ENCODE measurements at places on chromosomes 7 and 10. TPM values are rescaled to one million over a fixed set of nuclear protein-coding genes. Genes with fewer than 3 reads are reported as not detected.
A peak's percentile ranks its signal among the peaks of the same experiment; 100 is the strongest.

DNA sequence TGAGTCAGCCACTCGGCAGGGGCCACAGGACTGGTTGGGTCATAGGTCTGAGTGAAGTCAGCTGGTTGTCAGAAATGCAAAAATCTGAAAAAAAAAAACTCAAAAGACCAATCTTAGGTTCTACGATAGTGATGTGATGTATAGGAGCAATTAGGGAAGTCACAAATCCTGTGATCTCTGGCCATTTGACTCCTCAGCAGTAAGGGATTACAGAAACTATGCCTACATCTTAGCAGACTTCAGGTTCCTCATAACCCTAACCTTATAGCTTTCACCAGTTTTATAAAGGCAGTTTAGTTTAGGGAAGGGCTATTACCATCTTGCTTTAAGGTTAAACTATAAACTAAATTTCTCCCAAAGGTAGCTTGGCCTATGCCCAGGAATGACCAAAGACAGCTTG, 163.1 kb upstream of the HGF start:
- no peak for DNase-seq

DNA sequence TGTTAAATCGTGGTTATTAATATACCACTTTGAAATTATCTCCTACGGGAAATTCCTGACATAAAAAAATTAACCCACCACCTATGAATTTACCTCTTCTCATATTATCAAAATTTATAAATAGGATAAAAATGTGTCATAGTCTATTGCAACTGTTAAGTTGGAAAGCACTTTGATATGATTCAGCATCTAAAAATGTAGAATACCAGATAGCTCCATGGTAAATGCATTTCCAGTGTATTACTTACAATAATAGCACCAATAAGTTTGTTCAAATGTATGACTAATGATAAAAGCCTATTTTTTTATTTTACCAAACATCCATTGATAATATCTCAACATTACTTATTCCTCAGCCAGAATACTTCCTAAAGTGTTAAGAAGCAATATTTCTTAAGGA, 13.6 kb upstream of the KCND2 start:
- DNase-seq: no peak

- no peak for DNase-seq
Observed at GRCh38 chr10:53003094-53003493, 230.5 kb upstream of the MBL2 start.

DNA sequence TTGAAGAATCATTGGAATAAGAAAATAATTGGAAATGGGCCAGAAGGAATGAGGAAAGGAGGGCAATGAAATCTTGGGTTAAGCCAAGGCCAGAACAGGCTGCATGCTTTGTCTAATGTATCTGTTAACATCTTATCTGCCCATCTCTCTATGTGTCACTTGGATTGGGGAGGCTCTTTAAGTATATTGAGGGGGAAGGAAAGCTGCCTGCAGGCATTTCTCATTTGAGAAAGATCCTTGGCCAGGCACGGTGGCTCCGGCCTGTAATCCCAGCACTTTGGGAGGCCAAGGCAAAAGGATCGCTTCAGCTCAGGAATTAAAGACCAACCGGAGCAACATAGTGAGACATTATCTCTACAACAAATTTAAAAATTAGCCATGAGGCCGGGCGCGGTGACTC, 14.3 kb downstream of the PCBD1 start:
- DNase-seq: no peak

GRCh38 chr10:106775127-106775526, 389.4 kb downstream of the SORCS1 start:
- DNase-seq: no peak

DNA sequence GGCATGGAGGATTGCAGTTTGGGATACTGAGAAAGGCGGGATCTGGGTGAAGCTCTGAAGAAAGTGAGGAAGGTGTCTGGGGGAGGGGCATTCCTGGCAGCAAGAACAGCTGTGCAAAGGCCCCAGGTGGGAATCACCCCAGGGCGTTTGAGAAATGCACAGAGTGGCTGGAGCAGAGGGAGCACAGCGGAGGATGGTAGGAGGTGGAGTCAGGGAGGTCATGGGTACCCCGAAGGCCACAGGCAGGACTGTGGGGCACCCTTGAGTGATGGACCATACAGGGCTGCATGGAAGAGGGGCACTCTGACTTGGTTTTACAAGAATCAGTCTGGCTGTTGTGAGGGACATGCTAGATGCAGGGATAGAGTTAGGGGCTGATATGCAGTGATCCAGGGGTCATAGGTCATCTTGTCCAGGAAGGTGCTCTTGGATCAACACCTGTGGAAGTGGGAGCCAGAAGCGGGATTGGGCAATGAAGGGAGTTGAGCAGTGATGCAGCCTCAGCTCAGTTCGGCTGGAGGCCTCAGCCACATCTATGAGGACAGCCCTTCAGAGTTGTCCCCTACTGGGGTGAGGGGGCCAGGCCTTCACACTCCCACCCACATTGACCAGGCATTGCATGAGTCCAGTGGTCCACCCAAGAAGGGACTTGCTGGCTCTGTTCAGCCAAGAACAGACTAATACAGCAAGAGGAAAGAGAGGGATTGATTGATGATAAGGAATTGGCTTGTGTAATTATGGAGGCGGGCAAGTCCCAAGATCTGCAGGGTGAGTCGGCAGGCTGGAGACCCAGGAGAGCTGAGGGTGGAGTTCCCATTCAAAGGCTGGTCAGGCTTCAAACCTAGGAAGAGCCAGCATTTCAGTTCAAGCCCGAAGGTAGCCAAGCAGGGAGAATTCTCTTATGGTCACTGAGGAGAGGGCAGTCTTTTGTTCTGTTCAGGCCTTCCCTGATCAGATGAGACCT, 48.7 kb downstream of the TSPAN15 start:
- peak; percentile 49 for DNase-seq

DNA sequence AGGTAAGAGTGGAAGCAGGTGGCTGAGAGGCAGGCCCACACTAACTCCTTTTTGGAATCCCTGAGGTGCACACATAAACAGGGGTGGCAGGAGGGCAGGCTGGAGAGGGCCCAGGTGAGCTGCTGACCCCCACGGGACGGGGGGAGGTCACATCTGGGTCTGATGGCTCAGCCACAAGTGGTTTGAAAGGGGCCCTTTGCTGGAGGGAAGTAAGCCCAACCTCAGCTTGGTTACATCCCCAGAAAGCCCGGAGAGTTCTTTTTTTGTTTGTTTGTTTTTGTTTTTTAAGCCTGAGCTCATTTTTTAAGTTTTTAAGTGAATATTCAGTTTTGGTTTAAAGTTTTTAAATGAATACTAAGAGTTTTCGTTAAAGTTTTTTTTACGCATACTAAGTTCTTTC, 72.8 kb upstream of the CUX1 start:
- DNase-seq: no peak

GRCh38 chr7:137961200-137962177, 40.4 kb downstream of the CREB3L2 start:
- DNase-seq: no peak

GRCh38 chr10:93437086-93437945, 44.8 kb downstream of the MYOF start:
- DNase-seq: peak; percentile 84

DNA sequence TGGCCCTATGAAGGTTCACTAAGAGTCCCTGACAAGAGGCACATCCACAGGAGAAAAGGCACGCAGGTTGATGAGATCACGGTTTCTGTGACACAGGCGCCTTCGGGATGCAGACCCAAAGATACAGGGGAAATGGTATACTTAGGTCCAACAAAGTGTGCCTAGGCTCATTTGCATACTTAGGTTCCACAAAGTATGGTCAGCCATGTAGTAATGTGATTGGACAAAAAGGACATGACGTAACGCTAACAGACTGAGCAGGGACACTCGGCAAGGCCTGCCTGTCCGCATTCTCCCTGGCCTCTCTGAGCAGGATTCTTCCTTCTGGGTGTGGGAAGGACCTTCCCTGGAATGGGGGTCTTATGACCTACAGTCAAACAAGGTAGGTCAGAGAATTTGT, 190.6 kb downstream of the CELF2 start:
- no peak for DNase-seq

The CLCN1 gene
- total RNA-seq: not detected

Data from sciatic nerve (tissue), 2 donors.